ENCODE measurements at places on chromosomes 16 and 17. TPM values are rescaled to one million over a fixed set of nuclear protein-coding genes. Genes with fewer than 3 reads are reported as not detected.
A peak's percentile ranks its signal among the peaks of the same experiment; 100 is the strongest.

DNA sequence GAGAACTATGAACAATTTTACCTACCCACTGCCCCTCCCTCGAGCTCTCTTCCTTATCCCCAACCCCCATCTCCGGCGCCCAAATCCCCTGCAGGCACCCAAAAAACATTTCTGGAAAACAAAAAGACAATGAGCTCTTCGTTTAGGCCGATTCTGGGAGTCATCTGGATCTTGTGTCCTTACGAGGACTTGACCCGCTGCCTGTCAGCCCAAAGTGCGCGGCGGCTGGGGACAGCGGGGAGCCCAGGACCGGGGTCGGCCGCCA is 524 bp downstream of the STRADA start:
- peak overlapping the region; percentile 95 for H3K27ac ChIP-seq
- DNase-seq: no peak
- no peaks in the 10 kb centered on the region for H3K27me3 ChIP-seq
- H3K4me3 ChIP-seq: peak overlapping the region; percentile 88
- H3K36me3 ChIP-seq: peaks cover 5% of the 10 kb centered on the region

DNA sequence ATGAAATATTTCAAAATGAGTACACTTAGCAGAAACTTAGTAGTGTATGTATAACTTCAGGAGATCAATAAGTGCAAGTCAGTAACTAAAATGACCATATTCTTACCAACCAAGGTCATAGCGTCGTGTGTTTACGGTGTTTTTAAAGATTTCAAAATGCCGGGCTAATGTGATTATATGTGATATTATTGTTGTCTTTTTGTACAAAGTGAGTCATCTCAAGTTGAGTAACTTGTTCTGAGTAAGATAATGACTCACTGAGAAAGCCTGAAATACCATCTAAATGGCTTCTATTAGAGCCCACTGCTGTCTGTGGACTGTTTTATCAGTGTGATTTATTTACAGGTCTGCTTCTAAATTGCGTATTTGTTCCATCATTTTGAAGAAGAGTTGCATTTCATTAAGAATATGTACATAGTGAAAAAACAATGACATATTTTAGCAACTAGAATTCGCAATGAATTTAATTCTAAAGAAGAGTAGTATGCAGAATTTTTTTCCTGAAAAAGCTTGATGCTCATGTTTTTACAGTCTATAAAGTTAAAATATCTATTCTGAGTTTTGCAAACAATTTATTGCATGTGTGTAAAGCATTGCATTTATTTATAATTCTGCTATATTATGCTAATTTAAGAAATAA is 12.7 kb downstream of the KRT12 start:
- no peak overlapping the region for H3K27ac ChIP-seq
- H3K36me3 ChIP-seq: no peaks in the 10 kb centered on the region
- no peak overlapping the region for H3K4me3 ChIP-seq
- no peak for DNase-seq

DNA sequence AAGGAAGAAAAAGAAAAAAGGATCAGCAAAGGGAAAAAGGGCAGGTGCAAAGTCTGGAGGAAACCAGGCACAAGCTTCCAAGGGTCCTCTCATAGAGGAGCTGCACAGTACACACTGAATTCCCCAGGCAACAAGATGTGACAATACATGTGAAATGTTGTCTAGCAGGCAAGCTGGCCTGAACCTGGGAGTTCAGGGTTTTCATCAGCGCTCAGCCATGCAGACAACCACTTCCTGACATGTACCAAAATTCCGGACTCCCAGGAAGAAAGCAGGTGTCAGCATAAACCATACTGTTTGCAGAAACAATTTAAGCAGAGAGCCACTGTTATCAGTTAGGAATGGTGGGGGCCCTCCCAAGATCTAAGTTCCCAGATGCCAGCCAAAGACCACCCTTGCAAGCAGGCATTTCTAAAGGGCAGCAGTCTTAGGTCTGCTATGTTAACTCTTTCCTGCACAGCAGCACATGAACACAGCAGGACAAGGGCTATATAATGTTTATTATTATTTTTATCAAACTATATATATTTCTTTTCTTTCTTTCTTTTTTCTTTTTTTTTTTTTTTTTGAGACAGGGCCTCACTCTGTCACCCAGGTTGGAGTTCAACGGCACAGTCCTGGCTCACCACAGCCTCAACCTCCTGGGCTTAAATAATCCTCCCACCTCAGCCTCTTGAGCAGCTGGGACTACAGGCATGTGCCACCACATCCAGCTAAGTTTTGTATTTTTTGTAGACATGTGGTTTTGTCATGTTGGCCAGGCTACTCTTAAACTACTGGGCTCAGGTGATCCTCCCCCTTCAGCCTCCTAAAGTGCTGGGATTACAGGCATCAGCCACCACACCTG is 10.1 kb downstream of the TK2 start:
- H3K27ac ChIP-seq: no peak overlapping the region
- no peaks in the 10 kb centered on the region for H3K36me3 ChIP-seq
- H3K4me1 ChIP-seq: peaks cover 16% of the 10 kb centered on the region
- DNase-seq: no peak
- H3K27me3 ChIP-seq: no peaks in the 10 kb centered on the region

- H3K27me3 ChIP-seq: no peaks in the 10 kb centered on the region
- no peaks in the 10 kb centered on the region for H3K4me1 ChIP-seq
- no peak for DNase-seq
- peaks cover 6% of the 10 kb centered on the region for H3K36me3 ChIP-seq
Measured at GRCh38 chr17:67335245-67335835, 31.0 kb downstream of the PSMD12 start.

DNA sequence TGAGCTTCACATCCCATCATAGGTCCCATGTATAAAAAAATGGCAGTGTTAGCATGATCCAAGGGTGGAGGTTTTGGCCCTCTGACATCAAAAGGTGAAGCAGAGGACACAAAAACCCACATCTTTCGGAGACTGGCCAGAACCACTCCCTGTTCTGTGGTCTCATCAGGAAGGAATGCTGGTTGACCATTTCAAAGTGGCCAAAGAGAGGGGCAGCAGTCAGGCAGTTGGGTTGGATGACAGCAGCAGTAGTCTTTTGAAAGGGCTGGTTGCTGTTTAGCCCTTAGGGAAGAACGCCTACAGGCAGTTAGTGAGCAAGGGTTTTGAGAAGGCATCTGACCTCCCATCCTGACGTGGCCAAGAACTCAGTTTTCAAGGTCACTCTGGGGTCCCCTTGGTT is 40.5 kb downstream of the LCMT1 start:
- no peak overlapping the region for H3K4me3 ChIP-seq
- H3K27ac ChIP-seq: no peak overlapping the region
- DNase-seq: no peak
- peaks cover 5% of the 10 kb centered on the region for H3K36me3 ChIP-seq

The DHRS11 gene
- 39.6 TPM for total RNA-seq

- no peak overlapping the region for H3K4me3 ChIP-seq
- H3K4me1 ChIP-seq: peaks cover 83% of the 10 kb centered on the region
- H3K27me3 ChIP-seq: peaks cover 7% of the 10 kb centered on the region
- H3K27ac ChIP-seq: no peak overlapping the region
Measured at GRCh38 chr16:85605051-85605911, 7.8 kb upstream of the GSE1 start.

The AATK gene
- 2.3 TPM for total RNA-seq

- DNase-seq: peak; percentile 62
- no peaks in the 10 kb centered on the region for H3K36me3 ChIP-seq
- H3K4me3 ChIP-seq: no peak overlapping the region
- H3K4me1 ChIP-seq: peaks cover 10% of the 10 kb centered on the region
- H3K27ac ChIP-seq: peak overlapping the region; percentile 83
Measured at GRCh38 chr16:87956365-87957231, 5.4 kb downstream of the BANP start.

DNA sequence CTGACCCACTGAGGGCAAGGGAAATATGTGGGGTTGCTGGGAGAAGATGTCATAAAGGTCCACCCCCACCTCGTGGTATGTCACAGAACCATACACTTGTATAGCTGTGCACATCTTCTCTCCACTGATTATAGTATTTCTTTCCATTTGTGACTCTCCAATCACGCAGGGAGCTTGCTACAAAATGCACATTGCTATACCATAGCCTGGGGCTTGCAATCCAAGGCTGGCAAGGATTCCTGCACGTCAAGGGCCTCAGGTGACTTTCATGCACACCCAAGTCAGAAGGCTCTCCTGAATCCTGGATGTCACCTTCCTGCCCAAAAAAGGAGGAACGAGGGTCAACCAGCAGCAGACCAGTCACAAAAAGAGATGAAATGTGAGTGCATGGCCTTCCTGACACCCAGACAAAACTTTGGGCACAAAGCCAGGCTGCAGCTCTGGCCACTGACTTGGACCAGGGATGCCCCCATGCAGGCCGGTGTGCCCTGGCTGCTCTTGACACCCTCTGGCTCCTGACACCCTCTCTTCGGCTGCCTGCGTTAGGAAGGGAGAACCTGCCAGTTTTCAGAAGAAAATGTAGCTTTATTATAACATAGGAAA is 12.1 kb downstream of the TBC1D26 start:
- no peaks in the 10 kb centered on the region for H3K27me3 ChIP-seq
- DNase-seq: no peak
- no peaks in the 10 kb centered on the region for H3K4me1 ChIP-seq
- H3K36me3 ChIP-seq: no peaks in the 10 kb centered on the region
- H3K4me3 ChIP-seq: no peak overlapping the region

Data from GM23338 (cell line).